ENCODE measurements at places on chromosomes 11 and 22.

GRCh38 chr11:67596753-67597300, 9.9 kb upstream of the NDUFV1 start:
- DNase-seq = no peak

GRCh38 chr11:107819361-107820014, 39.1 kb downstream of the SLC35F2 start:
- DNase-seq = no peak

- DNase-seq = peak; percentile 30
Observed at GRCh38 chr22:45997077-45997776, 20.3 kb upstream of the WNT7B start.

DNA sequence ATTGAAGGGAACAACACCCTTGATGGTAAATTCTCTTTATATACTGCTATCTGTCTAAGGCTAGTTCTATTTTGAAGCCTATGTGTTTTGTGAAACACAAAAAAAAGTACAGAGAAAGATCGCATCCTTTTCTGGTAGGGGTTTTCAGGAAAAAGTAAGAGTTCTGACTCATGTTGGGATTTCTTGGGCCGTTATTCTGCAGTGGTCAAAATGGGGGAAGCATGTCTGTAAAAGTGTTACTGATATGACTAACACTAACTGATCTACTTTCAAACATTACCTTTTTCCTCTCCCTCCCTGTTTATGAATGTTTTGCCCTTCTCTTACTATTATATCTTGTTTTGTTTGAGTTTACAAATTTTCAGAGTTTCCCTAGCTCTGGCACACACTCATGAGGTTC, 53.9 kb downstream of the CTNND1 start:
- DNase-seq = no peak

GRCh38 chr11:123202155-123203151, 7.4 kb upstream of the CLMP start:
- peak; percentile 8 for DNase-seq

- DNase-seq = no peak
Observed at GRCh38 chr11:23423104-23423503, 562.8 kb upstream of the CCDC179 start.

DNA sequence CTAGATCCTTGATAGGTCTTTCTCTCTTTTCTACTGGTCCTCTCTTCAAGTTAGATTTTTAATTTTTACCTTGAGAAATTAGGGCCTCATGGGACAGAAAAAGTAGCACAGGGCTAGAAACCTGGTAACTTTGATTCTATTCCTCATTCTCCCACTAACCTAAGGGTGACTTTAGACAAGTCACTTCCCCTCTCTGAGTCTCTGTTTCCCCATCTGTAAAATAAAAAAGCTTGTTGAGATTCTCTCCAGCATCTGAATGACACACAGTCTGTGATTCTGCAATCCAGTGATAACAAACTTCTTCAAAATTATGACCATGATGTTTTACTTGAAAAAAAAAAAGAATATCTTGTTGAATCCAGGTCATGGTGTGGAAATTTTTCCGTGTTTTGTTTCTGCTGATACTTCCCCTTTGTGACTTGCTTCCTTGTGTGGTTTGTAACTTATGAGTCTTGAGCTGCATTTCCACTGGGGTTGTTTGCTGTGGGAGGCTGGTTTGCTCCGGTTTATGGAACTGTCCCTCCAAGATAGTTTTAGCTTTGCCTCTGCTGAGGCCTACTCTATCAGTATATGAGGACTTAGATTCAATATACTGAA, 9.8 kb upstream of the MPEG1 start:
- DNase-seq = no peak

- DNase-seq = no peak
Observed at GRCh38 chr11:8681837-8682302, 595 bp downstream of the TRIM66 start.

DNA sequence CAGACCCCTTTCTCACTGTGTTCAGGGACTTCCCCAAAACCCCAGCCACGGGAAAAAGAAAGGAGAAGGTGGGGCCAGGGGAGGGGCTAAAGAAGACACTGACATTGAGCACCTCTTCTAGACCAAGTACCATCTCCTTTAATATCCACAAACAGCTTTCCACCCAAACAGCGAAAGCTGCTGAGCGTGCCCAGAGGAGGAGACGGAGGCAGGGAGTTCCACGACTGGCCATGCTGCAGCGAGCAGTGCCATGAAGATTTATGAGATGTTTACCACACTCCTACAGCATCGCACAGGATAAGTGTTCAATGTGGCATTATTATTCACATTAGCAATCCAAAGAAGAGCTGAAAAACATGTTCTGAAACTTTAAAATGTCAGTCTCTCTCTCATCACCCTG, 127.4 kb downstream of the LARGE1 start:
- DNase-seq = no peak

- no peak for DNase-seq
Observed at GRCh38 chr11:70353900-70354568, 44.3 kb upstream of the CTTN start.

DNA sequence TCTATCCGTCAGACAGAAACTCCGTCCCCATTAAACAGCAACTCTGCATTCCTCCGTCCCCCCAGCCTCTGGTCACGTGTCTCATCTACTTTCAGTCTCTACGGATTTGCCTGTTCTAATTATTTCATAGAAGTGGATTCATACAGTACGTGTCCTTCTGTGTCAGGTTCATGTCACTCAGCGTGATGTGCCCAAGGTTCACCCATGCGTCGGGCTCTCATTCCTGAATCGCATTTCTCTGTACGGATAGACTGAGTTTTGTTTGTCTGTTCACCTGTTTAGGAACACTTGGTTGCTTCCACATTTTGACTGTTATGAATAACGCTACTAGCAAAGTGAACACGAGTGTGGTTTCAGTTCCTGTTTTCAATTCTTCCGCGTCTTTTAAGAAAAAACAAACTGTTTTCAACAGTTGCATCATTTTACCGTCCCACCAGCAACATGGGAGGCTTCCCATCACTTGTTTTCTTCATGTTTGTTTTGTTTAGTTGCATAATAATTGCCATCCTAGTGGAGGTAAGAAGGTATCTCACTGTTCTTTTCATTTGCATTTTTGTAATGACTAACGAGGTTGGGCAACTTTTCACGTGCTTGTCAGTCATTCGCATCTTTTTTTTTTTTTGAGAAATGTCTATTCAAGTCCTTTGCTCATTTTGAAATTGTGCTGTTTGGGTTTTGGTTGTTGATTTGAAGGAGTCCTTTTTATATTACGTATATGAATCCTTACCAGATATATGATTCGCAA, 8.9 kb upstream of the NLRP6 start:
- peak; percentile 80 for DNase-seq

GRCh38 chr22:41603873-41604332, 14.3 kb upstream of the PMM1 start:
- DNase-seq = no peak

GRCh38 chr11:29184939-29185890, 831.6 kb downstream of the KCNA4 start:
- DNase-seq = peak; percentile 35

DNA sequence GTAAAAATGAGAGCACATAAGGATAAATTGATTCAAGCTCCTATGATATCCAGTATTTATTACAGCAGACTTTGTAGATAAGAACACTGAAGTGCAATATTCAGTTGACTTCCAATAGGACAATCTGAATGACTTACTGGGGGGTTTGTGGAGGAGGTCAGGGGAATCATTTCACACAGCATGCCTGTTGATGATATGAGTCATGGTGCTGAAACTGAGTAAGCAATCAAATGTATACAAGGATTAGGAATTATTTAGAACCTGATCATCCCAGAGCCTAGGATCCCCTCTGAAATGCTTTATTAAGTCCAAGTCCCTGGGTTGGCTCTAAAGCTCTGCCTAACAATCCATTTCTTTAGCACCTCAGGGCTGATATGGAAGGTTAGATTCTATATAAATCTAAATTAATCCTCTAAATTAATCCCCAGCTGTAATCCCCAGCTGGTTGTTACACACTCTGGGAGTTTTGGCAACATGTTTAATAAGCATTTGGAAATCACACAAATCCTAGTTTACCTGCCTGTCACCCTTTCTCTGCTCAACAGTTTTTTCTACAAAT, 326.4 kb downstream of the GUCY1A2 start:
- no peak for DNase-seq

DNA sequence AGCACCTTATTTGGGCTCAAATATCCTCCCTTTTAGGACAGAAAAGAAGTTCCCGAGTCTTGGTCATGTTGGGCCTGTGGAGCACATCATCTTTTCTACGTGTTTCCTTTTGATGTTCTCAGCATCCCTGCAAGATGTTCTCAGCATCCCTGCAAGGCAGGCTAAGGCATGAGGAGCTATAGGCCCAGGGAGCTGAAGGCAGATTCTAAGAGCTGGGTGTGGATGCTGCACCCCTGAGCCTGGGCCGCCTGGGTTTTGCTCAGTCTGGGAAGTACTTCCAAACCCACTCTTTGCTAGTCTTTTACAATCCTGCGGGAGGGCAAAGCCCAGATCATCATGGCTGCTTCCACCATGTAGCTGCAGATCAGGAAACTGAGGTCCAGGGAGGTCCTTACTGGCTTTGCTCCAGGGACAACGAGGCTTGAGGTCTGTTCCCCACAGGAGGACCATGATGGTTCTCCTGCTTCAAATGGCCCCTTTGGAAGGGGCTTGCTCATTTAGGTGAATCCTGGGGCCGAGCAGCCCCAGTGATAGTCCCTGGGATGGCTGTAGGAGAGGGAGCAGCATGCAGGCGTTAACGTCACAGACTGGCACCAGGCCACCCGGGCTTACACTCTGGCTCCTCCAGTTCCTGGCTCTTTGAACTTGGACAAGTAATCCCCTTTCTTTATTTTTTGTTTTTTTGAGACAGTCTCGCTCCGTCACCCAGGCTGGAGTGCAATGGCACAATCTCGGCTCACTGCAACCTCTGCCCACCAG, 10.6 kb downstream of the LRRC75B start:
- DNase-seq = no peak

DNA sequence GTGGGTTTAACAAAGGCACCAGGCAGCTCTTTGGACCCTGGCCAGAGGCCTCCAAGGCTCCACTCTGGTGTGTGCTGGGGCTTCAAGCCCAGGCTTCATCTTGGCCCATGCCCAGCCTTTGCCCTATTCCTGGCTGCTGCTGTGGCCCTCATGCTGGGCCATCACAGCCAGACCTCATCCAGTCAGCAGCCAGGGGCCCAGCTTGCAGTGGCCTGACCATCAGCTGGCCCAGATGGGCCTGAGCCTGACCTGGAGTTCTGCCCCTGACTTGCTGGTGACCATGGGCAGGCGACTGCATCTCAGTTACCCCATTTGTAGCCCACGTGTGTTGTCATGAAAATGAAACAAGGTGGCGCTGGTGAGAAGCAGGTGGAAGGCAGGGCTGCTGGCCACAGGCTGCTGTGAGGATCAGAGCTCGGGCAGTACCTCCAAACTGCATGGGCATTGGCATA, 76.1 kb downstream of the MED15 start:
- DNase-seq = peak; percentile 43

DNA sequence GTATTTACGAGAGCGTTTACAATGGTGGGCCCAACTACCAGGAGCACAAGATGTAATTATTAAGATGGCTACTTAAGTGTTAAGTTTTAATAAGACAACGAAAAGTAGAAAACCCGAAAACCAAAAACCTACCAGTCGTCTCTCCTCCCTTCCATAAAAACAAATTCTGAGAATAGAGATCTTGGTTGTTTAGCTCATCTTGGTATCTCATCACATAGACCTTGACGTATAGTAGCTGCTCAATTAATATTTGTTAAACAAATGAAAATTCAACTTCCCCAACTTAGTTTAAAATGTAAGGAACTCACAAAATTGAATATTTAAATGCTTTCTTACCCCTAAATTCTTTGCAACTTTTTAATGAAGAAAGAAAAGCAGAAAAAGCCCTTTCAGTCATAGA, 669 bp downstream of the KDM4D start:
- DNase-seq = no peak

GRCh38 chr22:28600546-28601143, 79.0 kb downstream of the TTC28 start:
- DNase-seq = peak; percentile 79

DNA sequence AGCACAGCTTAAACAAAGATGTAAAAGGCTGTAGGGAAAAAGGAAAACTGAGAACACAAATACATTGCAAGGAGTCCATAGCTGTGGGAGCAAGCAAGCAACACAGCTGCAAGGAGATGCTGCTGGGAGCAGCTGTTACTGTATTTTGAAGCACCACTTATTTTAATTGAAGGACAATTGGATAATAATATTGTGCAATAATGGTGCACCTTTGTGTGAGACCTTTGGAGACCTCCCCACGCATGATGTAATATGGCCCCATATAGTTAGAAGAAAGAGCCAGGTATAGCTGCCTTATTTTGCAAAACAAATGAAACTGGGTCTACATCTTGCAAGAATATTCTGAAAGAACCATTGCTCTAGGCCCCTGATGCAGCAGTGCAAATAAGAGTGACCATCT, 191.1 kb upstream of the KIRREL3 start:
- no peak for DNase-seq

DNA sequence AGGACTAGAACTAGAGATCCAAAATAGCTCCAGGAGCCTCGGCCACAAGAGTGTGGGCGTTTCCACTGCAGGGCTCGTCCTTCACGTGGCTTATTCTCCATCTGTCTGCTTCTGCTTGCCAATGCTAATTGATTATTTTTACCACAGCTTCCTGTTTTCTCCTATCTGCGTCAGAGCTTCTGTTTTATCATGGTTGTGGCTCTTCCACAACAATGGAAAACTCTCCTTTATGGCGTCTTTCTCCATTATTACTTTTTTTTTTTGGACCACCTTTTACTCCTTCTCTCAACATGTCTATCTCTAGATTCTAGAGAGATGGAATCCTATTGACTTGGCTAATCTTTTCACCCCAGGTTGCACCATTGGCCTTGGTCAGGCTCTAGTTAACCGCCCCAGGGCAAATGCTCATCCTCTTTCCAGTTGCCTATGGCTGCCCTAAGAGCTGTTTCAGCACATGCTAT, 25.9 kb downstream of the CAT start:
- peak; percentile 63 for DNase-seq

DNA sequence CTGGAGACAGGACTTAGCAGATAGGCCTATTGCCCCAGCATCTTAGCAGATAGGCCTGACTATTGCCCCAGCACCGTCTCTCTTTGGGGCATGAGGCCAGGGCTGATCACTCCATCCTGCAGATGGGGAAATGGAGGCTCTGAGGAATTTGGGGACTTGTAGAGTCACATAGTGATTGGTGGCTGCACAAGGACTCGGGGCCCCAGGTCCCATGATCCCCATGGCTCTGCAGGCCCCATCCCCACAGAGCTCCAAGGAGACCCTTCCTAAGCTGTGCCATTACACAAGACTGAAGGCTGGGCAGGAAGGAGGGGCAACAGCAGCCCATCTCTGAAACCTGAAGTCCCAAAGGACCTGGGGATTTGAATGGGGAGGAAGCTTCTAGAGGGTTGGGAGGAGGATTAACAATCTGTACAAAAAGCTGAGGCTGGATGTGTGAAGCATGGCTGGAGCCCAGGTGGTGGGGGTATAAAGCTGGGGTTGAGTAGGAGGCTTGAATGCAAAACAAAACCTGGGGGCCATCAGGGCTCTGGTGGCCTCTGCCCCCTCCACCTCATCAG, 1.6 kb downstream of the ARAP1 start:
- DNase-seq = no peak
